HuH-7.5 (cell line): ENCODE measurements at places on chromosomes 4 and X.

GRCh38 chr4:52939739-52940138 lies 77.6 kb downstream of the RASL11B start:
- no peak for DNase-seq

DNA sequence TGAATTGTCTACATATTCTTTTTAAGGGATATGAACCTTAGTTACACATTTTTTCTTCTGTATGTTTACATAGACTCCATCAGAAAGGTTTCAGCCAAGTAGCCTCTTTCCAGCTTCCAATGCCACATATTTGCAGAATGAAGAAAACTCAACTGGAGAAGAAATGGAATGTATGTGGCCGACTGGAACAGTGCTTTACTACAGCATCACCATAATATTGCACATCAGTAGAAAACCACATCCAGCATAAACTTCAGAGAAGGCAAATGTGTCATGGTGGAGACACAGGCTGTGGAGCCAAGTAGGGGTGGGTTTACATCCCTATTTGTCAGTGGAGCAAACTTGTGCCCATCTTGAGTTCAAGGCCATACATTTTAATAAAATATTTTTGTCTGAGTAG lies 204.8 kb upstream of the LDB2 start:
- no peak for DNase-seq

GRCh38 chr4:15109600-15109999 lies 107.3 kb downstream of the CPEB2 start:
- no peak for DNase-seq

DNA sequence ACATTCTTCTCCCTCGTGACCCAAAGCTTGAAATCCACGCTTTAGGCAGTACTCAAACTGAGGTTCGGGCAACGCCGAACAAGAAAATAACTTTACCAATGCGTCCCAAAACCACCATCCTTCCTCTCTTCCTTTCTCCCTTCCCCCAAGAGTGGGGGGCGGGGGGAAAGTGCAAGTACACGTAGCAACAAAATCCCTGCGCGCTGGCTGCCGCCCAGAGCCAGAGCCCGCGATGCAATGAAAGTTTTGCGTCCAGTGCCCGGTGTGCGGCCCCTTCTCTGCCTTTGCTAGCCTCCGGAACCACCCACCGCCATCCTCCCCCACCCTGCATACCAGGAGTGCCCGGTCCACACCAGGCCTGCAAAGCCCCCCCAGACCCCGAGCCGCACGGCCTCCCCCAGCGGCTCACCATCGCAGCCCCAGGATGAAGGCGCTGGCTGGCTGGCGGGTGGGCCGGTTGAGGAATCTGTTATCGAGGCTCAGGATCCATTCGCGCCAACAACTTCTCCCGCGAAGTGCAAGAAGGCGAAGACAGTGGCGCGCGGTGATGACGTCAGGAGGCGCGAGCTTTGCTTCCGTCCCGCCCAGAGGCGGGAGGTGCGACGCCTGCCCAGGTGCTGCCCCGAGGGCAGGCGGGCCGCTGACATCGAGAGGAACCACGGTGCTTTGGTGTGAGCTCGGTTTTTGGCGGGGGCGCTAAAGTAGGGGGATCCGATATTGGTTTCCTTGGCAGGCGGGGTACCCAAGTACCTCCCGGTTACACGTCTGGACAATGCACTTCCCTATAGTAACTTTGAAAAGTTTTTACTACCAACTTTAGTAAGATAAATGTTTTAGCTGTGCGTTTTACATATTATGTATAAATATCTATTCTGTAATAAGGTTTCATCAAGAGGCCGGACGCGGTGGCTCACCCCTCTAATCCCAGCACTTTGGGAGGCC lies at the start of gene RFC1:
TSS of gene RFC1 (minus strand) at position 533 of the 942 bp plus-strand sequence. CDS start at position 412, 121 bp downstream.
- DNase-seq = peak; percentile 46

GRCh38 chr4:148090503-148091476 lies 351.4 kb downstream of the NR3C2 start:
- no peak for DNase-seq

DNA sequence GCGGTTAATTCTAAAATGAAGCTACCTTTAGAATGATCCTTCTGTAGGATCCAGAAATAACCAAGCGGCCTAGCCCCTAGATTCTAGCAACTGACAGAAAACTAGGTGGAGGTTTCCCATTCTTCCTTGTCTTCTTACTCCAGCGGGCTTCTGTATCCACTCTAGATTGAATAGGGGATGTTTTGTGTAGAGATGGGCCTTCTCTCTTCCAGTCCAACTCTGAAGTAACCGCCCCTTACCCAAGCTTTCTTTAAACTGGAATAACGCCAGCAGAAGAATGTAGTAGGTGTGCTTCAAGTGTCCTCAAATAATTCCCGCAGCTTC lies 386 bp upstream of the TMEM184C start:
- DNase-seq = no peak
